HFFc6 (cell line): ENCODE measurements at places on chromosomes 4 and X.

DNA sequence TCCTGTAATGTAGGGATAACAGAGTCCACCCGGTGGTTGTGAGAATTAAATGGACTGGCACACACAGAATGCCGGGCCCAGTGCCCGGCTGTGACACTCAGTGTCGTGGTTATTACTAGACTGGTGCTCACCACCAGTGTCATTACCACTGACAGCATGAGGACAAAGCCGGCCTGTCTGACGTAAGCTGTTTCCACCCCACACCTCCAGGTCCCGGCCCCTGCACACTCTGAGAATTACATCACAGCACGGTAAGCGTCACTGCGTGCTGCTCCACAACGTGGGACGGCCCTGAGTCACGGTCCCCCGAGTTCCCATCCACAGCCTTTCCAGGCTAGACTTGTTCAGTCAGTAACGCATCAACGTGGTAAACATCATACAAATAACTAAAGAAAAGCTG, 22.9 kb downstream of the FAT1 start:
- peaks cover 65% of the 10 kb centered on the region for H3K4me1 ChIP-seq
- peaks cover 7% of the 10 kb centered on the region for H3K27me3 ChIP-seq
- no peak overlapping the region for H3K4me3 ChIP-seq

GRCh38 chrX:22389556-22390179, 117.0 kb downstream of the CBLL2 start:
- H3K4me1 ChIP-seq: peaks cover 33% of the 10 kb centered on the region
- no peaks in the 10 kb centered on the region for H3K27me3 ChIP-seq
- no peaks in the 10 kb centered on the region for H3K36me3 ChIP-seq
- H3K4me3 ChIP-seq: peak overlapping the region; percentile 56
- H3K27ac ChIP-seq: peak overlapping the region; percentile 82
- DNase-seq: peak; percentile 73

DNA sequence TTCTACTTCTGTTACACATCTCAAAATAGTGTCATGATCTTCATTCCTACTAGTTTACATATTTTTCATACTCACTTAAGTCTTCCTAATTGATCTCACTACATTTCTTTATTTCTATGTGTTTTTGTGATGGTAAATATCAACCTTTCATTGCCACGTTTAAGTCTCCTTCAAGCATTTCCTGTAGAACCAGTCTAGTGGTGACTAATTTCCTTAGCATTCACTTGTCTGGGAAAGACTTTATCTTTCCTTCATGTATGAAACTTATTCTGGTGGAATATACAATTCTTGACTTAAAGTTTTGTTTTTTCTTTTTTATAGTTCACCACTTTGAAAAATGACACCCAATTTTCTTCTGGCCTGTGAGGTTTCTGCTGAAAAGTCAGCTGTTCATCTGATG, 181.4 kb upstream of the NEIL3 start:
- peak overlapping the region; percentile 89 for H3K27ac ChIP-seq
- peak overlapping the region; percentile 59 for H3K4me3 ChIP-seq
- H3K36me3 ChIP-seq: peaks cover 26% of the 10 kb centered on the region
- peaks cover 52% of the 10 kb centered on the region for H3K4me1 ChIP-seq
- no peaks in the 10 kb centered on the region for H3K27me3 ChIP-seq
- peak; percentile 55 for DNase-seq

GRCh38 chrX:22748093-22748999, 251.4 kb upstream of the DDX53 start:
- H3K4me3 ChIP-seq: no peak overlapping the region
- H3K27me3 ChIP-seq: no peaks in the 10 kb centered on the region
- no peak overlapping the region for H3K27ac ChIP-seq
- DNase-seq: peak; percentile 24

GRCh38 chr4:58665649-58666048, 1555.5 kb upstream of the IGFBP7 start:
- no peak overlapping the region for H3K4me3 ChIP-seq
- H3K4me1 ChIP-seq: no peaks in the 10 kb centered on the region
- DNase-seq: no peak
- no peak overlapping the region for H3K27ac ChIP-seq
